ENCODE measurements at places on chromosomes 7 and 10. TPM values are rescaled to one million over a fixed set of nuclear protein-coding genes. Genes with fewer than 3 reads are reported as not detected.

The CALHM1 gene
- total RNA-seq = not detected

The FBXO24 gene
- 0.49 TPM for total RNA-seq

The AZGP1 gene
- 0.44 TPM for total RNA-seq

The HMX2 gene
- total RNA-seq = not detected

The GRID2IP gene
- total RNA-seq = 0.66 TPM

The EVX1 gene
- 7.1 TPM for total RNA-seq

The CLDN3 gene
- total RNA-seq = not detected

The EXOSC1 gene
- total RNA-seq = 27.1 TPM

The ZNF800 gene
- 25.4 TPM for total RNA-seq

The AMZ1 gene
- total RNA-seq = 0.15 TPM

The CHST3 gene
- total RNA-seq = 0.83 TPM

The MBL2 gene
- total RNA-seq = not detected

The TRIL gene
- 1.4 TPM for total RNA-seq

The ANKRD30A gene
- total RNA-seq = not detected

The GIMAP1 gene
- not detected for total RNA-seq

The ZNF467 gene
- total RNA-seq = 1.4 TPM

The NPSR1 gene
- total RNA-seq = not detected

The SPDYE2 gene
- total RNA-seq = not detected

The NEUROG3 gene
- not detected for total RNA-seq

The JCAD gene
- 0.32 TPM for total RNA-seq

The MOGAT3 gene
- not detected for total RNA-seq

The C7orf57 gene
- not detected for total RNA-seq

The ZNF282 gene
- total RNA-seq = 22.9 TPM

The RAMP3 gene
- total RNA-seq = not detected

The PTN gene
- 40.0 TPM for total RNA-seq

The C10orf90 gene
- not detected for total RNA-seq

The COL28A1 gene
- 0.39 TPM for total RNA-seq

All from glutamatergic neuron (in vitro differentiated cells).